ENCODE measurements at places on chromosomes 5 and 9.
A peak's percentile ranks its signal among the peaks of the same experiment; 100 is the strongest.

DNA sequence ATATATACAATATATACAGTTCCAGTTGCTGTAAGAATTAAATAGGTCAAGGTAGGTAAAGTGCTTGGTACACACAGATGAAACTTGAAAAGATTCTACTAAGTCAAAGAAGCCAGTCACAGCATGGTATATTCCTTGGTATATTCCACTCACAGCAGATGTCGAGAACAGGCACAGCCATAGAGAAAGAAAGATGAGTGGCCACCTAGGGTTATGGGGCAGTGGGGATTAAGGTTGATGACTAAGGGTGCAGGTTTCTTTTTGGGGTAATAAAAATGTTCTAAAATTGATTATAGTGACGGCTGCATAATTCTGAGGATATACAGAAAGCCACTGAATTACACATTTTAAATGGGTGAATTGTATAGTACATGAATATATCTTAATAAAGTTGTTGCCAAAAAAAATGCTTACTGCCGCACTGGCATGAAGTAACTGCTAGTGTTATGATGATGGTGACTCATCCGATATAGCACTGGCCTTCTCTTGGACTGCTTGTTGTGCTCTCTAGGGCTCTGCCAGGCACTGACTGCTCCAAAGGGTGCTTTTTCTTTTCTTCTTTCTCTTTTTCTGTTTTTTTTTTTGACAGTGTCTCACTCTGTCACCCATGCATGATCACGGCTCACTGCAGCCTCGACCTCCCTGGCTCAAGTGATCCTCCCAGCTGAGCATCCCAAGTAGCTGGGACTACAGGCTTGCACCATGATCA is 23.5 kb downstream of the TBC1D2 start:
- H3K4me1 ChIP-seq = no peaks in the 10 kb centered on the region
- H3K4me3 ChIP-seq = no peak overlapping the region
- no peaks in the 10 kb centered on the region for H3K27me3 ChIP-seq
- H3K36me3 ChIP-seq = no peaks in the 10 kb centered on the region
- DNase-seq = peak; percentile 41

DNA sequence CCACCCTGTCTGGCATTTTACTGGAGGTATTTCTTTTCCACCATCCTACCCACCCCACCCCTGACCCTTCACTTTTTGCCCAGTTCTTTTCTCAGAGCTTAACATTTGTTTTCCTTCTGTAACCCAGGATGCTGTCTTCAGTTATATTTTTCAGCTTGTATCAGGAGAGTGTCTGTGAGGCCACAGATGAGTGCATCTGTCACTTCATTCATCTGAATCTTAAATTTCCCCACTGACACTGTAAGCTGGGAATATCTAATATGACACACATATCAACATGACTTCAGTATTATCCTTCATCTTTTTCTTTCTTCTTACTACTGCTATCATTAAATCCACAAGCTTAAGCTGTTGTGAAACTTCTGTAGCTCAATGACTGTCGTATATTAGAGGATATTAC is 4.9 kb downstream of the MARCHF3 start:
- H3K27ac ChIP-seq = no peak overlapping the region
- peaks cover 35% of the 10 kb centered on the region for H3K27me3 ChIP-seq
- H3K36me3 ChIP-seq = no peaks in the 10 kb centered on the region

- no peak for DNase-seq
- H3K4me3 ChIP-seq = no peak overlapping the region
- no peaks in the 10 kb centered on the region for H3K36me3 ChIP-seq
Observed at GRCh38 chr5:105274079-105274478, 1711.5 kb upstream of the NUDT12 start.

DNA sequence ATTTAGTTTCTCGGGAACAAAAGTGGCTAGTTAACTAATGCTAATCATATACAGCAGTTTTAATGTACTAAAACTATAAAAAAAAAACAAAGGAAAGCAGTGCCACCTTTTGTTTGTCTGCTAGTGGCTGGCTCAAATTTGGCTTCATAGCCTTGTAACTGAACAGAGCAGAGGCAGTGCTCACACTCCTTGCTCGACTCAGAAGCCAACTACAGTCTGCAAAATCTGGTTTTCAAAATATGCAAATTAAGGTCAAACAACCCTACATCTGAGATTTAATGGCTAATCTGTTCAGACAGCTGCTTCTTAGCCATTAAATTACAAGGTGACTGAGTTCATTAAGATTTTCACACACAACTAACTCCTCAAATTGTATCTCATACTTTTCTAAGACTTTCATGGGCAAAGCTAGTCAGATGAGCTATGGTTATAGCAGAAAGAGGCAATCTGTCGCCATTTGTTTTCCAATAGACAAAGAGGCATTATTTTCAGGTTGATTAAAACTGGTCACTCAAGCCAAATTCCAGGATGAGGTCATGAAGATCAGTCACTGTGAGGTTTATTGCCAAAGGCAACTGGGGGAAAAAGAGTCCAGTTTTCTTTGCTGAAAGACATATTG is 56.8 kb upstream of the EPB41L4A start:
- no peak overlapping the region for H3K27ac ChIP-seq
- H3K36me3 ChIP-seq = no peaks in the 10 kb centered on the region
- H3K4me3 ChIP-seq = no peak overlapping the region

DNA sequence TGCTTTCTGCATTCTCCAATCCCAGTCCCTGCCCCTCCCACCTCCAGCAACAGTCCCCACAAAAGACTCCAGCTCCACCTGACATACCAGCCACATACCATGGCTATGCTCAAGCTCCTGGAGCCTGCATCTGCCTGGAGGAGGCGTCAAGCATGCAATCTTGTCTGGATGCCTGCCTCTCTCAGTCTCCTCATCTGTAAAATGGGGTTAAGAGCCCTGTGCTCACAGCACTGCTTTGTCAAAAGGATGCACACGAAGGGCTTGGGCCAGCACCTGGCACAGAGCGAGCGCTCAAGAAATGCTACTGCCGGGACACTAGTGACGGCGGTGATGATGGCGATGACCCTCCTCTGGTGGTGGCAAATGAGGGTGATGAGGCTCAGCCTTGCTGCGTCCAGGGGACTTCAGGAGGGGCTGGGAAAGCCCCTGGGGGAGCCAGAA is 202.9 kb upstream of the IER5L start:
- H3K4me1 ChIP-seq = peaks cover 10% of the 10 kb centered on the region
- DNase-seq = no peak
- H3K27ac ChIP-seq = no peak overlapping the region
- H3K36me3 ChIP-seq = no peaks in the 10 kb centered on the region
